Kidney epithelial cell (primary cell): ENCODE measurements at places on chromosomes 2 and 18.

GRCh38 chr18:8045160-8045883, 478.2 kb downstream of the PTPRM start:
- no peak for DNase-seq

DNA sequence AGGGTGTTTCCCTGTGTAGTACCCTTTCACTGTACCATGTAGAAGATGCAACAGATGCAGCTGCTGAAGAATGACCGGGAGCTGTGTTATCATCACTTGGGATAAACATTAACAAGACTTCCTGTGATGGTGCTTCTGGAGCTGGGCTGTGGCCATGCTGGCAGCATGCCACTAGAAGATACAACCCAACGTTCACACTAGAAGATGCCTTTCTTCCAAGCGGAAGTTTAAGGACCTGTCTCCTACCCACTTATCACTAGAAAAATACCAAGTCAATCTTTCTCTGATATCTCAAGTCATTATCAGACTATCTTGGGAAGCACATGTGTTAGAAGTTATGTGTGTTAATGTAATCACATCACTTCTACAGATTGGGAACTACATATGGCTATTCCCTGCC, 953.5 kb downstream of the CNTNAP5 start:
- peak; percentile 5 for DNase-seq

- DNase-seq, result no peak
Observed at GRCh38 chr2:68318914-68319397, 793 bp downstream of the CNRIP1 start.

DNA sequence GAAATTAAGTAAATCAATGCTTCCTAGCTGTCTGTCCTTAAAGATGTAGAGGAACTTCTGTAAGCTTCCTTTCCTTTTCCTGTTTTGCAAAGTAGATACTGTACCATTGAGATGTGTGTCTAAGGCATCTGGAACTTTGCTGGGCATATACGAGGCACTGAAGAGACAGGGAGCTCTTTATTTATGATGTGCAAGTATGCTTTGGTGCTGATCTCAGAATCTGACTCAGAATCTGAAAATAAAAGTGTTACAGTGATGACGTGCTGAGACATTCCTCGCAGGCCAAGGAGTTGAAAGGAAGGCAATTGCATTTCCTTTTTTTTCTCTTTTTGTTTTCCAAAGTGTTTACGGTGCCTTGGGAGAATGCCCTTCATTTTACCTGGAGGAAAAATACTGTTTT, 230.9 kb upstream of the RGPD4 start:
- DNase-seq, result no peak

GRCh38 chr18:712401-713134, at the start of gene ENOSF1:
TSS of gene ENOSF1 (minus strand) at chr18:712630. CDS start at chr18:712587, 43 bp downstream.
- no peak for DNase-seq

GRCh38 chr18:79934311-79935097, 16.9 kb downstream of the SLC66A2 start:
- DNase-seq, result no peak

GRCh38 chr2:23649819-23650218, 264.8 kb downstream of the KLHL29 start:
- DNase-seq, result peak; percentile 65

- no peak for DNase-seq
Observed at GRCh38 chr2:231696004-231696367, 12.3 kb upstream of the PTMA start.

GRCh38 chr2:111618226-111618977, 265.6 kb downstream of the ANAPC1 start:
- peak; percentile 44 for DNase-seq

DNA sequence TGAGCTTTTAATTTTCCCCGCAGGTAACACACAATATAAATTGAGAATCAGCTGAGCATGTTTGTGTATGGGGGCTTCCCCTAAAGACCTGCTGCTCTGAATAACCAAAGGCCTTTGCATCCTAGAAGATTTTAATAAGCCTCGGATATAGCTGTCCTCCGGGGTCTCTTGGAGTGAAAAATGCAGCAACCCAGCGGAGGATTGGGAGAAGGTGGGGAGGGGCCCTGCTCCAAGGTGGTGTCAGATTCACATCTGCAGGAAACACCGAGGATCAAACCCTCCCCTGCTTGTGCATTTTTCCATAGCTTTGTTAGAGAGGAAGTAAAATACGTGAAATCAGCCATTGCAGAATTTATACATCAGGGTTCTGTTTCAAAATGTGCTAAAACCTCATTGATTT, 63.0 kb upstream of the OTOF start:
- DNase-seq, result no peak

GRCh38 chr18:76923485-76924085, 101.2 kb downstream of the ZNF236 start:
- no peak for DNase-seq

DNA sequence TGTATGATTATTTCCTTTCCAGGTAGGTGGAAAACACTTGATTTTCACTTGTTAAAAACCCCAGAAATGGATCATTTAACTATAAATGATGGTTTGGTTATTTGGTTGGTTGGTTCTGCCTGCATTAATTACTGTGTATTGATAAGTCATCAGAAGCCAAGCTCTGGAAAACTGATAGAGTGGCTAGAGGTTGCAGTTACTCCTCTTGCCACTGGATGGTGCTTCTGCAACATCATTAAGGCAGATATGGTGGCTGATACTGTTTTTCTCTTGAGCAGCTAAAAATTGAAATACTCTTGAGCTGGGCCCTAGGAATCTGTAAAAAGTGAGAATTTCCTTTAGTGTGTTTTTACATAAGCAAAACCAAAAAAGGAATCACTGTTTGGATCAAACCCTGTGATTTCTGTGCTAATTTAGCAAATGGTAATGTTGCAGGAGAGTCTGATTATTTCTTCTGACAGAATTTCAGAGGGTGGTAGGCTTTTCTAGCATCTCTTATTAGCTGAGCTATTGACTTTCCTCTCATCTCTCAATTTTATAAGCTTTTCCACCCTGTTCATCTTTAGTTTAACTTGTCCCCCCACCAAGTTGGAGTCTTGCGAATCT, 54.3 kb downstream of the RAB10 start:
- DNase-seq, result no peak

DNA sequence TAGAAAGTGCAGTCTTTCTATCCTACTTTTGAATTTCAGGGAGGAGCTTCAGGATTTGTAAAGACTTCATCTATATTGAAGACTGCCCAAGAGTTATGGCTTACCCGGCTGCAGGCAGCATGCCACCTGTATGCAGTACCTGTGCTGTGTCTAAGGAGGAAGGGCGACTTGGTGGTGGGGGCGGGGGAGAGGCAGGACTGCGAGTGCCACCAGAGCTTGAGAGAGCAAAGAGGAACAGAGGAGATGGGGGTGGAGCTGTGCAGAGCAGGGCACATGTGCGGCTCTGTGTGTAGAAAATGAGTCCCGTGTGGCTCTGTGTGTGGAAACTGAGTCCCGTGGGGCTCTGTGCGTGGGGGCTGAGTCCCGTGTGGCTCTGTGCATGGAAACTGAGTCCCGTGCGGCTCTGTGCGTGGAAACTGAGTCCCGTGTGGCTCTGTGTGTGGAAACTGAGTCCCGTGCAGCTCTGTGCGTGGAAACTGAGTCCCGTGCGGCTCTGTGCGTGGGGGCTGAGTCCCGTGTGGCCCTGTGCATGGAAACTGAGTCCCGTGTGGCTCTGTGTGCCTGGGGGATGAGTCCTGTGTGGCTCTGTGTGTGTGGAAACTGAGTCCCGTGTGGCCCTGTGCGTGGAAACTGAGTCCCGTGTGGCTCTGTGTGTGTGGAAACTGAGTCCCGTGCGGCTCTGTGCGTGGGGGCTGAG, 43.2 kb downstream of the LDLRAD4 start:
- no peak for DNase-seq
